GOT3 (cell line): ENCODE measurements at places on chromosomes 3 and 15.

DNA sequence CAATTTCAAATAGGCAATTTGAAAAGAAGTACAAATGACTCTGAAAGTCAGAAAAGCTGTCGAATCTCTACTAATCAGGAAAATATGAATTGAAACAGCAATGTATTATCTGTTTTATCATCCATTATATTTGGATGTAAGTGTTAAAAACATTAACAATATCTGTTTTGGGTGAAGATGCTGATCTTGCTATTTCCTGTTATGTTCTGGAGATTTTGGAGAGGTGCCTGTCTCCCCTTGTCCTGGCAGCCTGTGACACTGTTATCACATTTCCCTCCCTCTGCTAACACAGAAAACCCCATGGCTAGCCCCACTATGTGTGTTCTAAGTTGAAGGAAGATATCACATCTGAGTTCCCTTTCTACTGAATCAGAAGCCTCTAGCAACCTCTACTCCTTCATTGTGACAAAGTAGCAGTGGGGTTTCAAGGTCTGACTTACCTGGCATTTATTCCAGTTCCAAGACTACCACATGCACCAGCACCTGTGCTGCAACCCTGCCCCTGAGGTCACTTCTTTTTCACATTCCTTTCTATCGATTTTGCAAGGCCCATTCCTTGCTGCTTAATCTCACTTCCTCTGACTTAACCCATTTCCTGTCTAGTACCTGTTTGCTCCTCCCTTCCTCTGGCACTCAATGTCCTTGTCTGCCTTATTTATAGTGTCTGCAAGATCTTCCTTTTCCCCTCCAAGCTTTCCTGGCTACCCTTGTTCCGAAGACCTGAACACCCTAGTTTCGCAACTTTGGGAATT, 95.5 kb upstream of the COL8A1 start:
- no peak for DNase-seq

DNA sequence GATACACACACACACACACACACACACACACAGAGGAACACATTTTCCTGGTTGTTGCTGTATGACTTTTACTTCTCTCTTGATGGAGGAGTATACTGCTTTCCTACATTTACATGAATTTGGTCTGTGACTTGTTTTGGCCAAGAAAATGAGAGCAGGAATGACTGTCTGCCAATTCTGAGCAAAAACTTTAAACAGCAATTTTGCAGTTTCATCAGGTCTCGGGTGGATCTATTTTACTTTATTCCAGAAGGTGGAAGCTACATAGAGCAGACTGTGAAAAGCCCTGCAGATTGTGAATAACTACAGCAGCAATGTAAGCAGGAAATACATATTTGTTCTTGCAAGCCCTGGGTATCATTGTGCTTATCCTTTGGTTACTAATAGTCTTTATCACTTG, 1350.0 kb upstream of the EPHA6 start:
- no peak for DNase-seq

- no peak for DNase-seq
These were observed 138.4 kb downstream of the RSRC1 start for GRCh38 chr3:158248261-158248660.

DNA sequence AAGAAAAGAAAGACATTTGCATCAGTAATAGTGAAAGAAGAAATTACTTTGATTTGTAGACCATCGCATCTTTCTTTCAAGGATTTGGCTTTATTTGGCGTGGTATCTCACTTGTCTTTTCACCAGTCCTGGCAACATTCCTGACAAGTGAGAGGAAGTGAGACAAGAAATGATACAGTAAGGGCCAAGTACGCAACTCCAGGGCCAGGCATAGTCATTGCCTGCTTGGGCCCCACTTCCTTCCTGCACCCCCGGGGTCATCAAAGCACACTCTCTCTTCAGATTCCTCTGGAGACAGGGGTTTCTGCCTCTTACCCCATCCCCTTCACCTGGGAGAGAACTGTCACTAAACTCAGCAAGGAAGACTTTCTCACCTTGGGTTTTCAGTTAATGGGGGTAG, 55.1 kb downstream of the CD47 start:
- DNase-seq: no peak

DNA sequence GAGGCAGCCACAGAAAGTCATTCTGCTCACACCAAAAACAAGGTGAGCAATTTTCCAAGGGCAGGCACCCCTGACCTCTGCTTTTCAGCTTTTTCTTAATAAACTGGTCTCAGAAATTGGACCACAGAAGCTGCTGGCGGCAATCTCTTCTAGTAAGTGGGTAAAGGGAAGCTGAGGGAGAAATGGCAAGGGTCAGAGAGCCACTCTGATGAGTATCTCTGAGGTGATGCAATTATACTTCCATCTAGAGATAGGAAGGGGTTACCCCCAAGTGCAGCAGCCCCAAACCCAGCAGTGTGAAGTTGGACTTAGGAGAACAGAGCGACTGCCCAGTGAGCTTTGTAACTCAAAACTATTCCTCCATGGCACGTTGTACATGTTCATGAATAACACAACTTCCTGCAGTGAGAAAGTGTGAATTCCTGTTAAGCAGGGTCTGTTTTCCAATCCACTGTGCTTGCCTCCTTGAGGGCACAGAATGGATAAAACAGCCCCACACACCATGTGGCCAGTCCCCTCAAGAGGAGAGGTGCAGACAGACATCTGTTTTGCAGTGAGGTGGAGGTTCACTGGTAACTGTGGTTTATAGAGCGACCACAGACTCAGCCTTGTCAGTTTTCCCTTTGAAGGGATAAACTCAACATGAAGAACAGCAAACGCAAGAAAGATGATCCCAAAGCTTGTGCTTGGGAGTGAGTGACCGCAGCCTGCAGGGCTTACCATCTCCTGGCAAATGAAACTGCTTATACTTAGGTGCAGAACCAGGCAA, 683.4 kb upstream of the CFAP20DC start:
- no peak for DNase-seq

GRCh38 chr3:24487325-24488262, 7.1 kb downstream of the THRB start:
- DNase-seq: no peak

GRCh38 chr3:33299395-33300081, 22.3 kb downstream of the FBXL2 start:
- DNase-seq: no peak

DNA sequence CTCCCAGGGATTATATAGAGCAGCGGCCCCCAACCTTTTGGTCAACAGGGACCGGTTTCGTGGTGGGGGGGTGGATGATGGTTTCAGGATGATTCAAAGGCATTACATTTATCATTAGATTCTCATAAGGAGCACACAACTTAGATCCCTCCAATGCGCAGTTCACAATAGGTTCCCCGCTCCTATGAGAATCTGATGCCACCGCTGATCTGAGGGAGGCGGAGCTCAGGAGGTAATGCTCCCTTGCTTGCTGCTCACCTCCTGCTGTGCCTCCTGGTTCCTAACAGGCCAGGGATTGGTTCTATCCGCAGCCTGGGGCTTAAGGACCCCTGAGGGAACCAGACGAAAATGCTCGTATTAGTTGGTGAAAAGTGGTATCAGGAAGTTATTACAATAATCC, 1.3 kb upstream of the HACD2 start:
- no peak for DNase-seq

DNA sequence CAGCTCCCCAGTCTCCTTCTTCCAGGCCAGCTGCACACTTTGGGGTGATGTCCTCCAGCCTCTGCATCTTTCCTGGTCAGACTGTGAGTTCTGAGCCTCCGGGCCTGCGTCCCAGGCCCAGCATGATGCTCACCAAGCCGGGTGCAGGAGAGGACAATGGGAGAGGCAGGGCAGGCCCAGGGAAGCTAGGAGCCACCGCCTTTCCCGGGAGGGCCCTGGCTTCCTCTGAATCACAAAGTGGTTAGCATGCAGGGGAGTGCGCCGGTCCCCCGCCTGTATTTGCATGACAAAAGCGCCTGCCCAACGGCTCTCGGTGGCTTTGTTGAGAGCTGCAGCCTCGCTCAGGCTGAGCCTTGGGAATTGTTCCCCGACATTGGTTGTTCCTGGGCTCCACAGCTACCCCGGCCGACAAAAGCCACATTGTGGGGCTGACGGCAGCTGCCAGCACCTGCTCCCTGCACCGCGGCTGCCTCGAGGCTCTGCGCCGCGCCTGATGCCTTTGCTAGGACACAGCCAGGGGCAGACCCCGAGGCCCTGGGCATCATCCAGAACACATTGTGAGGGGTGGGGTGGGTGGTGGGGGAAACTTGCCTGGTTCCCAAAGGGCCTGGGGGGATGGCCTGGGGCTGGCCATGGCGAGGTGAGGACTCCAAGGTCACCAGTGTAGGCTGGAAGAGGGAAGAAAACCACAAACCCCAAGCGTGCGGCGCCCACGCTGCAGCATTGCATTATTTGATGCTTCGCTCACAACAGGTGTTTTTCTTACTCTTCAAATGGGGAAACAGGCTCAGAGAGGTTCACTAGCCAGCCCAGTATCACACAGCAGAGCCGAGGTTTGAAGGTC, 20.0 kb upstream of the KLF13 start:
- DNase-seq: no peak

DNA sequence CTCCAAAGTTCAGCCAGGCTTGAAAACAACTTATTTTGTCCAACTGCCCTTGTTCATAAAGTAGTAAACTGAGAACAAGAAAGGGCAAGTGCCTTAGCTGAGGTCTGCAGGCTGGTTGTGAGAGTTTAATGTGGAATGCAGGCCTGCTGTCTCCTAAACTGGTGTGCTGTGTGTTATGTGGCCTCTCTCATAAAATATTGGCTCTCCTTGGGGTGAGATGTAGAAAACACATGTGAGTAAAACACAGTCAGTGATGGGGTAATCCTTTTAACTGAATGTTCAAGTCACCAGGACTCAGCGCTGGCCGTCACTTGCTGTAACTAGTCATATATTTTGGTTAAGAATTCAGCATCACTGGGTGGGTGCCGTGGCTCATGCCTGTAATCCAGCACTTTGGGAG, 7.1 kb upstream of the ST6GAL1 start:
- DNase-seq: no peak

DNA sequence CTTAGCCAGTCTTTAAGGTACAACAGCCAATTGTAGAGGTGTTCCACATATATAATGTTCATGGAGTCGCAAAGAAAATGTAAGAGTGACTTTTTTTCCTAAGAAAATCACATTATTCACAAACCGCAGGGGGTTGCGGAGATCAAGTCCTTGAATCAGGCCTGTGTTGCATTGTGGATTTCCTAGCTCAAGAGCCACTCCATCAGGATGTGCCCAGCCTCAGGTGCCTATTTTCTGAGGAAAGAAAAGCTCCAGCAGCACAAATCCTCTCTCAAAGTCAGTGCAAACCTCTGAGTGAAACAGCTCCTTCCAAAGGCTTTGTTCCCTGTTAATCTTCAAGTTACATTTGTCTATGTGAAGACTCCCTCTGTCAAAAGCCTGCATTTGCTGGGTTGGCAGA, 349.4 kb downstream of the CLSTN2 start:
- no peak for DNase-seq

DNA sequence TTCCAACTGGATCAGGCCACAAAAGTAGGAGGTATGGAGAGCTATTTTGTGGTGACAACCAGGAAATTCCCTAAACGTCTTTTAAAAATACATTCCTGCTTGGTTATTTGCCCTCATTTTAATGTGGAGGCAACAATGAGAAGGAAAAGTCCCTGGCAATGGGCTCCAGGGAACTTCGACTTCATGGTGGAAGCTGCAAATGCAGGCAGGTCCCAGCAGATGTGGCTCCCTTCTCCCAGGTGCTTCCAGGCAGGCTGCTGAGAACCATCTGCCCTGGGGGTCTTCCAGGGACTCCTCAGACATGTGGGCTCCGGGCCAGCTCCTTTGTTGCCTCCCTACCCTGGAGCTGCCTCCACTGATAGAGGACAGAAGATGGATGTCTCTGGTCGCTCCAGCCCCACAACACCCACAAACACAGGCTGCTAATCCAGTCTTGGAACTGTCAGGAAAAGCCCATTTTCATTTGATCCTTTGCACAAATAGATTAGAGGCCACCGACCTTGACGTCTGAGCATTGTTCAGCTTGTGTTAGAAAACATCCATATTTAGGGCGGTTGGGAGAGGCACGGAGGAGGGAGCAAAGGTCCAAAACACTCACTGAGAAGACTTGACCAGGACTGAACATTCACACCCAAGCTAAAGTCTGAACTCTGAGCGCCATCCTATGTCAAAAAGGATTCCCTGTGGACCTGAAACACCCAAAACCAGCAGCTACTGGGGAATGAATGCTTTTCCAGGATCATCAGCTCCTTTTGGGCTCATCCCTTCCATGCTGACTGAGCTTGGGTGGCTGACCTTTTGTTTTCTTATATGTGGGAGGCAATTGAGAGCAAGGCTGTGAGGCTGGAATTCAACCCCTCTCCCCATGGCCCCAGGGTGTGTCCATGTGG, 30.2 kb upstream of the SLCO2A1 start:
- DNase-seq: no peak

GRCh38 chr3:154427685-154428285, 2.2 kb downstream of the GPR149 start:
- no peak for DNase-seq

DNA sequence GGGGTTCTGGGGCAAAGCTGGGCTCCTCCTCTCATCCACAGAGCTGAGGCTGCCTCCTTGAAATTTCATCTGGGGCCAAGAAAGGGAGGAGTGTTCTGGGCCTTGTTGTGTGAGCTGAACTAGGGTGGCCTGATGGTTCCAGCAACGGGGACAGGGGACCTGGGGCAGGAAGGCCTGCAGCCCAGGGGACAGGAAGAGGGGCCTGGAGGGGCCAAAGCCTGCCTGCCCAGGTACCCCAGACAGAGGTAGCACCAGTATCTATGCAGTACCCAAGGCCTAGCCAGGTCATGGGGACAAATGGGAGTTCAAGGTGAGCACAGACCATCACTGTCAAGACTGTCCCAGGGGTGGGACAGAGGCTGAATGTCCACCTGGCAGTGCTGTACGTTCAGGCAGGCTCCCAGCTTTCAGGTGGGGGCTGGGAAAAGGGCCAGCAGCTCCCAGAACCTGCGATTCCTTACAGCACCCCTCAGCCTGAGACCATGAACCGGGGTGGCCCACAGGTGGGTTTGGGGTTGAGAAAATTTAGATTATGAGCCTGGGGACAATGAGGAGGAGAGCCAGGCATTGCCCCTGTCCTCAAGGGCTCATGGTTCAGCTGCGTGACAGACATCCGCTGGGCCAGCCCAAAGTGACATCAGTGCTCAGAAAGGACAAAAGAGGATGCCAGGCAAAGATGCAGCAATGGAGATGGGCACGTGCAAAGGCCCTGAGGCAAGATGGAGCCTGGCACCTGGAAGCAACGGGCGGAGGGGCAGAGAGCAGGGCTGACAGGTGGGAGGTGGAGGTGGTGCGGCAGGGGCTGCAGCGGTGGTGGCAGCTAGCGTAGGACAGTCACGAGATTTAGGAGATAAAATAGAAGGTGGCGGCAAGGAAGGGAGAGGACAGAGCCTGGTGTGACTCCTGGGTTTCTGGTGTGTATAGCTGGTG, 28.0 kb downstream of the PSTPIP1 start:
- no peak for DNase-seq

GRCh38 chr15:62306851-62307504, 141.9 kb upstream of the C2CD4B start:
- DNase-seq: no peak
